ENCODE measurements at places on chromosomes 5 and 9.

GRCh38 chr9:124852829-124853531 is at the start of gene WDR38:
Gene WDR38 (plus strand): TSS chr9:124853460. CDS start chr9:124853532, 72 bp downstream.
- DNase-seq: peak; percentile 83

DNA sequence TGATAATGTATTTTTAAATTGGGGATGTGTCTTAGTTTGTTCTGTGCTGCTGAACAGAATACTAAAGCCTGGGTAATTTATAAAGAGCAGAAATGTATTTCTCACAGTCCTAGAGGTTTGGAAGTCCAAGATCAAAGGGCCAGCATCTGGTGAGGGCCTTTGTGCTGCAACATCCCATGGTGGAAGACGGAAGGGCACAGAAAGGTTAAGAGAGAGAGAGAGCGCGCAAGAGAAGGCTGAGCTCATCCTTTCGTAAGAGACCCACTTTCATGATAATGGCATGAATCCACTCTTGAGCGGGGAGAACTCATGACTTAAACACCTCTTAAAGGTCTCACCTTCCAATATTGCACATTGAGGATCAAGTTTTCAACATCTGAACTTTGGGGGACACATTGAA is 79.1 kb upstream of the GOLM1 start:
- DNase-seq: no peak

DNA sequence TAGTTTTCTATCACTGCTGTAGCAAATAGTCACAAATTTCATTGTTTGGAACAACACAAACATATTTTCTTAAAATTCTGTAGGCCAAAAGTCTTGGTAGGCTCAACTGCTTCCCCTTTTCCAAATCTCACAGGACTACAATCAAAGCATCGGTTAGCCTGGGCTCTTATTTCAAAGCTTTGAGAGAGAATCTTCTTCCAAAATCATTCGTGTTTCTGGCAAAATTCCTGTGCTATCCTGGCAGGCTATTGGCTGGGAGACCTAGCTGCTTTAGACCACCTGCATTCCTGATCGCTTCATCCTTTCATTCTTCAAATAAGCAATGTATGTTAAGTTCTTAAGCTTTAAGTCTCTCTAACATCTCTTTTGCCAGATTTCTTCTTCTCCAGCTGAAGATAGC is 629.8 kb upstream of the CDH18 start:
- no peak for DNase-seq

GRCh38 chr9:98134702-98135557 is 15.9 kb upstream of the TRIM14 start:
- no peak for DNase-seq

- DNase-seq: no peak
These were observed 36.0 kb downstream of the SLC46A2 start for GRCh38 chr9:112854657-112855056.

DNA sequence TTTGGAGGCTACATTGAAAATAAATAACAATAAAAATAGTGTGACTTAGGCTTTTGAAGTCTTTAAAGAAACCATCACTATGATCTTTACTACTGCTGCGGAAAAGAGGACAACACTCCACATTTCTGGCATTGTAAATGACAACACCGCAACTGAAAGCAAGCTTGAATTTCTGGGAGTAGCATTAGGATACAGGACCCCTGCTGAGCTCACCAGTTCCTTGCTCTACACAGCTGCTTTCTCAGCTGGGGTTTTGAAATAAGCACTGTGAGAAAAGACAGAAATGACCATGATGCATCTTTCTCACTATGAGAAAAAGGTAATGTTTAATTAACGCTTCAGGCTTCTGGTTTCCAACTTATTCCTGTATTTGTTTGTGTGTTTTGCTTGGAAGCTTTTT is 168.0 kb downstream of the TAF11L14 start:
- no peak for DNase-seq

DNA sequence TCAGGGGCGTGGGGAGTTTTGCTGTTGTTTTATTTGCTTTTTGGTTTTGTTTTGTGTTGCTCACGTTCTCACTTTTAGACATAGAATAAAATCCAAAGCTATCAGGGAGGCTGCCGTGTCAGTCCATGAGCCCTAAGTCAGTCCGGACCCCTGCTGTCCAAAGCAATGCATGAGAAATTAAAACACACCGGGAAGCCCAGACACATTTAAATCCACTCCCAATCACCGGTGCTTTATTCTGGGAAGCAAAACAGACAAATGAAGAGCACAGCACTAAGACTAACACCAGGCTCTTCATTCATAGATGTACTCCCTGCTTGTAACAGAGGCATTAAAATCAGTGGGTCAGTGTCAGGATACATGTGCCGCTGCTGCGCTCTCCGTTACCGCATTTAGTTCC is 180.9 kb downstream of the IRX2 start:
- no peak for DNase-seq

DNA sequence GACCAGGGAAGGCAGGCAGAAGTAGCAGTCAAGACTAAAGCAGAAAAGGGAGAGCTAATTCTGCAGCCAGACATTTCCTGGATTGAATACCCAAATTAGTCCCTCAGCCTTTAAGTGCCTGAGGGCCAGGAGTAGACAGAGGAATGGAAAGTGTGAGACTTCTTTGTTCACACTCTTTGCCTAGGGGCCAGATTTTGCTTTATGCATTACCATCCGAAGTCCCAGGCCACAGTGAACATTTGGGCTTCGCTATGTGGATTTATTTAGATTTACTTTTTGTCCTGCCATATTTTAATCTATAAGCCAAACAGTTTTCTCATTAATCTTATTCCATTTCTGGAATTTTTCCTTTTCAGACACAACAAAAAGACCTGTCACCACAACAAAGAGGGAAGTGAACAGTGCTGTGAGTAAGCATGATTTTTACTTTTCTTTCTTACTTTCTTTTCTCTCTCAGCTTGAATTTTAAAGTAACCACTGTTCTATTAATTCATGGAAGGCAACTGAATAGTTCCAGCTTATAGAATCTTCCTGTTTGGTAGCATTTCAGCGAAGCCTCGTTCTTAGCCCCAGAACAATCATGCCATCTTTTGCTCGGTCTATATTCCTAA is 52.6 kb downstream of the PDCD1LG2 start:
- no peak for DNase-seq

GRCh38 chr9:138010861-138011260 is 133.3 kb downstream of the CACNA1B start:
- no peak for DNase-seq

- DNase-seq: no peak
These were observed 35.8 kb upstream of the SHISAL2B start for GRCh38 chr5:64654561-64654938.

DNA sequence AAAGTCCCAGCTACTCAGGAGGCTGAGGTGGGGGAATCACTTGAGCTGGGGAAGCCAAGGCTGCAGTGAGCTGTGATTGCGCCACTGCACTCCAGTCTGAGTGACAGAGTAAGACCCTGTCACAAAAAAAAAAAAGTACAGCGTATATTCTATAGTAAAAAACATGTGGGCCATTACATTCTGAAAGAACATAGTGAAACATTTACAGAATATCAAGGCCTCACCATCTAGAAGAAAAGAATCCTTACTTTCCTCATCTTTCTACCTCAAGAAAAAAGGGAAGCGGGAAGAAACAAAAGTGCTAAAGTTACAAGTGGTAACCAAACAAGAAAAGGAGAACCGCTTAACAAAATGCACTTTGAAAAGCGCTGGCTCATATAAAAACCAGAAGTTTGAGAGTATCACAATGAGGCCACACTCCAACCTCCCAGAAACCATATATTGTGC is 5.7 kb upstream of the SYK start:
- DNase-seq: peak; percentile 69

DNA sequence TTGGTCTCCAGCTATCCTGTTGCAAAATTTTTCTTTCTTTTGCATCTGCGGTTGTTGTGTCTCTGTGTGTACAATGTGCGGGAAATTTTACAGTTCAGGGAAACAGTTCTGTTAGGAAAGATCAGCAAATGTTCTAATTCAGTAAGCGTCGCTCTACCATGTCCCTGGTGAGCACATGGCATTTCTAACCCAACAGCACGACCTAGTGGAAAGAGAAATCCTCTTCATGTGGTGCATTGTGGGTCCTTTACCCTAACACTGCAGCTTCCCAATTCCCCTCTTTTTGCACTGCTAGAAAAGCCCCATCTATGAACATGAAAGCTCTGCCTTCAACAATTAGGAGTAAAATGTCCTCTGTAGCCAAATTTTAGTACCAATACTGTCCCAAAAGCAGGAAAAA is 974.2 kb upstream of the CDH9 start:
- DNase-seq: peak; percentile 16

DNA sequence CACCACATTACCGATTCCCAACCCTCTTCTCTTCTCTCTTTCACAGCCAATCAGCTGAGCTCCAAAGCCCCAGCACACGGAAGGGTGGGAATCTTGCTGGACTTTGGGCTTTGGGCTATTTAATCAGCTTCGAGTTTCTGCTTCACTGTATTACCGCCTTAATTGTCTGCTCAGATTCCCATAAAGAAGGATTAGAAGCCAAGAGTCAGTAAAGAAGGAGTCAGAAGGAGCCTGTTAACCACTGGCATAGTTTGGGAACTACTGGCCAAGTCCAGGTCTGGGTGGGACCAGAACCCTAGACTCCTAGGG is 4.4 kb downstream of the SPRY4 start:
- no peak for DNase-seq

DNA sequence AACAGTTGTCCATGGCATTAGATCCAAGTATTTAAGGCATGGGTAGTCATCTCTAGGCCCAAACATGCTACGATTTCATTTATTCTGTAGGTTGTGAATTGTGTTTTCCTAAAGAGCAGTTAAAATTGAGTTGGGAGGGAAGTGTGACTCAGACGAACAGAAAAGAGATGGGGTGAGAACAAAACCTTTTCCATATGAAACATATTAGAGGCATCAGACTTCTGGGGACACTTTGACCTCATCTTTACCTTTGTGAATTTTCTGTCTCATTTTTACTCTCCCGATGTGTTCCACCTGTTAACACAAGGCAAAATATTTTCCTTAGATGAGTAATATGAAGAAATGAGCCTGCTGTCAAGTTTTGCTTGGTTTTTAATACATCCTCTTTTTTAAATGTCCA is 181.3 kb downstream of the ESM1 start:
- DNase-seq: no peak

Data from NAMALWA (cell line).